ENCODE measurements at places on chromosomes 7 and 10. TPM values are rescaled to one million over a fixed set of nuclear protein-coding genes. Genes with fewer than 3 reads are reported as not detected.

DNA sequence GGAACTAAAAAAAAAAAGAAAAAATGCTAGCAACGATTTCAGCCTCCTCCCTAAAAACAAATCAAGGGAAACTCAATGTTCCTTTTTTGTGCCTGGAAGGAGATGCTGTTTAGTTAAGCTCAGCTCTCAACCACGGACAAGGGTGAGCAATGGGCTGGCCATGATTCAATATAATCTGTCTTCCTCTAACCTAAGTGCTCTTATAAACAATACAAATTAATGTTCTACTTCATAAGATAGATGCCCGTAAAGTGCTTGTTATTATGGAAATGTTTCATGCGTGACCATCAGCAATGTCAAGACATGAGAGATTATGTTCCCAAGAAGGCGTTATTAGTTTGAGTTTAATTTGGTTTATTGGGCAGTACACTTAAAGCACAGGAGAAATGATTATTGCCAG is 320.3 kb downstream of the SFMBT2 start:
- no peak overlapping the region for H3K4me3 ChIP-seq
- no peak overlapping the region for H3K27ac ChIP-seq
- no peaks in the 10 kb centered on the region for H3K36me3 ChIP-seq
- no peak for DNase-seq

DNA sequence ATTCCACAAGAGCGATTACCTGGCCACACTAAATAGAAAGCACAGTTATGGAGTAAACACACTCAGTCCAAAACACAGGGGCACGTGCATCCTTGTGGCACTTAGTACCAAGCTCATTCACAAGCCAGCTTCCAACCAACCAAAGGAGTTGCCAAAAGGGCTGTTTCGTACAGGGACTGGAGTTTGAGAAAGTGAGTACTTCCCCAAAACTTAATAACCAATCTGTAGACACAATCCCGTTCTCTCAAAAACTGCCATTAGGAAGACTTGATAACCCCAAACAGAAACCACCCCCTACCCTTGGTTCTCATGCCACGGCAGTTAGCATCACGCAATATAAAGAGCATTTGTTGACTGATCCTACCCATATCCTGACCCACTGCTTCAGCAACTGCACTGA is 166.2 kb upstream of the ASAH2 start:
- peak overlapping the region; percentile 82 for H3K27ac ChIP-seq
- H3K4me3 ChIP-seq, result peak overlapping the region; percentile 76
- no peak for DNase-seq
- H3K4me1 ChIP-seq, result peaks cover 70% of the 10 kb centered on the region
- no peaks in the 10 kb centered on the region for H3K36me3 ChIP-seq

Gene ENTPD1
- total RNA-seq, result 7.7 TPM

Gene HGF
- 2.3 TPM for total RNA-seq

DNA sequence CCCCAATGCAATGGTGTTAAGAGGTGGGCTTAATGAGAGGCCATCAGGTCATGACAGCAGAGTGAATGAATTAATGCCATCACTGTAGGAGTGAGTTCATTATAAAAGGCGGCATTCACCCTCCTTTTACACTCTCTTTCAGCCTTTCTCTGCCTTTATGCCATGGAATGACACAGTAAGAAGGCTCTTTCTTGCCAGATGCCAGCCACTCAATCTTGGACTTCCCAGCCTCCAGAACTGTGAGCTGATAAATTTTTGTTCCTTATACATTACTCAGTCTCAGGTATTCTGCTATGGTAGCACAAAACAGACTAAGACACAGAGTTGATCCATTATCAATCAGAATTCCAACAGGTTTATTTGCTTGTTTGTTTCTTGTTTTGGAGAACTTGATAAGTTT is 3.2 kb downstream of the TCAF1 start:
- peaks cover 34% of the 10 kb centered on the region for H3K4me1 ChIP-seq
- no peak overlapping the region for H3K4me3 ChIP-seq
- H3K27ac ChIP-seq, result no peak overlapping the region
- H3K36me3 ChIP-seq, result no peaks in the 10 kb centered on the region
- no peak for DNase-seq

- no peak for DNase-seq
- H3K27ac ChIP-seq, result no peak overlapping the region
- H3K4me3 ChIP-seq, result no peak overlapping the region
These were observed 73.4 kb downstream of the SRPK2 start for GRCh38 chr7:105315357-105315756.

Gene DHX32
- 46.4 TPM for total RNA-seq

Gene PAX4
- not detected for total RNA-seq

GRCh38 chr7:30201161-30201666 is 66.4 kb downstream of the MTURN start:
- H3K4me1 ChIP-seq, result peaks cover 5% of the 10 kb centered on the region
- DNase-seq, result no peak
- H3K27me3 ChIP-seq, result no peaks in the 10 kb centered on the region
- H3K36me3 ChIP-seq, result no peaks in the 10 kb centered on the region

DNA sequence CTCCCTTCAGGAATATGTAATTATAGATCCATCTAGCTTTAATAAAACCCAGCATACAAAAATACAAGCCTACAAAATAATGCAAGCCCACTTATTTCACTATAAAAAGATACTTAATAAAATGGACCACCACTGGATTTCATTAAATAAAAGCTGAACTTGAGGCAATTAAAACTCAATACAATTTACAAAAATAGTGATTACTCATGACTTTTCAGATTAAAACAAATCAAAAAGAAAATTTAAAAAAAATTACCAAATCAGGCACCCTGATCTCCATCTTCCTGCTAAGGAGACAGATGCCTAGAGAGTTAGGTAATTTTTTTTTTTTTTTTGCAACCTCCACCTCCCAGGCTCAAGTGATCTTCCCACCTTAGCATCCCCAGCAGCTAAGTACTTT is 41.8 kb downstream of the PRTFDC1 start:
- H3K27ac ChIP-seq, result no peak overlapping the region
- H3K4me3 ChIP-seq, result no peak overlapping the region

DNA sequence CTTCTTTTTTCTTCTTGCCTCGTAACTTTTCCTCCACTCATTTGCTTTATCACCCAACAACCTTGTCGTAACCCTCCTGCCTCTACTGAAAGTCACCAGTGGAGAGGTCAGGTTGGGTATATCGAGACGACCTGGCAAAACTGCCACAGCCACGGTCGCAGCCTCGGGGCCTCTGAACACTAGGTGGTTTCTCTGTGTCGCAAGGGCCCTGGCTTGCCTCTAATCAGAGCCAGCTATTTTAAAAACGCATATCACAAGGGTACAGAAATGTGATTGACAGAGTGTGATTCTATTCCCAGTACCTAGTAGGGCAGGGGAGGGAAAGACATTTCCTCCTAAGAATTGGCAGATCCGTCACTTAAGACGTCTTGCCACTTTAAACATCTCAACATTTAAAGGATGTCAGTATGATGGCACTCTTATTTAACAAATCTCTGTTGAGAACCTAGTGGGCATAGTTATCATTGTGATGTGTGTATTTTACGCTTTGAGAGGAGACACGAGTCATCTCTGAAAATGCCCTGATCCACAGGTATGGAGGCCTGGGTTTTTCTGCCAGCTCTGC is 197.5 kb downstream of the ARHGAP21 start:
- peak overlapping the region; percentile 87 for H3K27ac ChIP-seq
- DNase-seq, result peak; percentile 41
- peaks cover 30% of the 10 kb centered on the region for H3K4me1 ChIP-seq
- H3K27me3 ChIP-seq, result no peaks in the 10 kb centered on the region
- no peak overlapping the region for H3K4me3 ChIP-seq

- no peak for DNase-seq
- H3K4me3 ChIP-seq, result no peak overlapping the region
- no peaks in the 10 kb centered on the region for H3K27me3 ChIP-seq
These were observed 299.1 kb downstream of the LHFPL3 start for GRCh38 chr7:104627516-104627915.

- DNase-seq, result no peak
- no peaks in the 10 kb centered on the region for H3K36me3 ChIP-seq
- no peaks in the 10 kb centered on the region for H3K4me1 ChIP-seq
- no peak overlapping the region for H3K4me3 ChIP-seq
These were observed 64.9 kb downstream of the NPTX2 start for GRCh38 chr7:98681951-98682350.

- H3K36me3 ChIP-seq, result no peaks in the 10 kb centered on the region
- no peak overlapping the region for H3K4me3 ChIP-seq
- DNase-seq, result no peak
- H3K27me3 ChIP-seq, result no peaks in the 10 kb centered on the region
- H3K4me1 ChIP-seq, result peaks cover 96% of the 10 kb centered on the region
These were observed 43.9 kb downstream of the GRK5 start for GRCh38 chr10:119251315-119251708.

DNA sequence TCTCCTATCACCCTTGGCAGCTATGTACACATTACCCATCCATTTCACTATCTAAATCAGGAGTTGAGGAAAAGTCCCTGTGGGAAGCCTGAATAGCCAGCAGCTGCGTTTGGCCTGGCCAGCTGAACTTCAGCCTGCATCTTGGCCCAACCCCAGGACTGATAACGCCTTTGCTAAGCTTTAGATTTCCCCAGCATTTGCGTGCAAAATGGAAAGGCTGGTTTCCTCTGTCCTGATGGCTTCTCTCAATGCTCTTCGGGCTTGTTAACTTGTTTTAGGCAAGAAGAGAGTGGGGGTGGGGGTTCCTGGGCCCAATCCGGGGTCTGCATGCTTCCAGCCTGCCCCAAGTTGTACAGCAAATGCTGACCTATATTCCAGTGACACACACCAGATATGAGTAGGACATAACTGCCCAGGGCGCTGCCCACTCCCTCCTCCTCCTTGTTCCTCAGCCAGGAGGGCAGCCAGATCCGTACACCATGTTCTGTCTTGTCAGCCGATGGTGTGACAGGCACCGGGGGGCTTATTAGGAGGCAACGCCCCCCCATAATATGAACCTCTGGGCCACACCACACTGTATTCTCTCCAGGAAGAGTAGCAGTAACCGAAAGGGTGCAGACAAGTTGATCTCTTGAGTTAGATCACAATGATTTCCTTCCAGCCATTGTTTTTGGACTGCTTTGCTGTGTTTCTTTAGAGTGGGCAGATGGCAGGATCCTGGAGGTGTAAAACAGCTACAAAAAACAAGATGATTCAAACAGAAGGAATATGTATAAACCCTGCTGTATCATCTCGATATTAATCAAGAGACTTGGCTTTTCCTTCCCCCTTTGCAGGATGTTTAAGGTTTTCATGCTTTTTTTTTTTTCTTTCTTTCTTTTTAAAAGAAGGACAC is 339.0 kb downstream of the RNLS start:
- peaks cover 57% of the 10 kb centered on the region for H3K4me1 ChIP-seq
- peak; percentile 87 for DNase-seq
- peak overlapping the region; percentile 48 for H3K4me3 ChIP-seq
- H3K27ac ChIP-seq, result peak overlapping the region; percentile 90
- no peaks in the 10 kb centered on the region for H3K27me3 ChIP-seq

Gene ESYT2
- total RNA-seq, result 41.1 TPM

Gene LBX1
- total RNA-seq, result not detected

Gene MBL2
- not detected for total RNA-seq

DNA sequence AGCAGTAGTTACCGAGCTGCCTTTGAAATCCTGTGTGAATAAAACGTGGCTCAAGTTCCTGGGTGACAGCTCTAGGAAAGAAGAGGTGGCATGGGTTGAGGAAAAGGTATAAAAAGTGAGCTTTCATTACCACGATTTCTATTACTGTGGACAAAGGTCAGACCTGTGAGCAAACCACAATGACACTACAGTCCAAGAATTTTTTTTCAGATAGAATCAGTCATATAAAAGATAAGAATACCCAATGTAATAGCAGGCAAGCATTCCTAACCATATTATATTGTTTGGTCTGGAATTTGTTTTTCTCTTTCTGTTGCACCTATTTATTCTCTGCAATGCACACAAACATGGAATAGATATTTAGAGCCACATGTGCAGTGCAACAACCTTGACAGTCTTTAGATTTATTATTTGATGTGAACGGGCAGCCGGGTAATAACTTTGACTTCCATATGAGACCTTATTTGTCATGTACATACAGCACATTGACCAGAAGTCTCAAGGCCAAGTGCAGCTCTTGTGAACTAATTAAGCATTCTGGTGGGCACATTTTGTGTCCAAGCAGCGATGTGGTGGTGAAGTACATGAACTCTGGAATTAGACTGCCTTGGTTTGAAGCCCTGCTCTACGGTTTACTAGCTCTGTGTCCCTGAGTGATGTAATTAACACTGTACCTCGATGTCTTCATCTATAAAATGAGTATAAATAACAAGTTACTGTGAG is 156.8 kb downstream of the NRCAM start:
- DNase-seq, result no peak
- no peak overlapping the region for H3K27ac ChIP-seq
- no peaks in the 10 kb centered on the region for H3K36me3 ChIP-seq
- H3K4me1 ChIP-seq, result no peaks in the 10 kb centered on the region

DNA sequence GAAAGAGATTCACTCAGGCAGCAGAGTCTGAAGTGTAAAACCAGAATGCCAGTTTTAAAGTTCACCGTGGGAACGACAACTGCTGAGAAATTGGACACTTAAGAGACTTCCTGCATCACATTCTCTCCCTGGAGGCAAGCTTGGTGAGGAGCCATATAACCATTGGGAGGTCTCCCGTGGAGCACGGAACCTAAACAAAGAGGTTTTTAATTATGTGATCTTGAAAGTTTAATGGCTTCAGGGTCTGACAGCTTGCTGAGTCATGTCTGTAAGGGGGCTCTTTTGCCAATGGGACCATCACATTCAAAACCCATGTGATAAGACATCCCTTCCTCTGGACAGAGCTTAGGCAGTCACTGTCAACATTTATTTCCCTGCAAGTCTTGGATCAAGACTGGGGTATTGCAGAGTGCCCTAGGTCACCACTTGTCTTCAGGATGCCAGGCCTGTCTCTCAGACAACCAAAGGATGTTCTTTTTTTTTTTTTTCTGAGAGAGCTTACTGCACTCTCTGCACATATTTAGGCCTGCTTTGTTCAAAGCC is 674.4 kb downstream of the TYW1 start:
- no peak overlapping the region for H3K27ac ChIP-seq
- H3K27me3 ChIP-seq, result peaks cover 13% of the 10 kb centered on the region
- H3K36me3 ChIP-seq, result no peaks in the 10 kb centered on the region
- no peaks in the 10 kb centered on the region for H3K4me1 ChIP-seq

GRCh38 chr7:139777133-139777891 is 486 bp downstream of the HIPK2 start:
- H3K4me3 ChIP-seq, result peak overlapping the region; percentile 93
- H3K4me1 ChIP-seq, result peaks cover 55% of the 10 kb centered on the region
- peak overlapping the region; percentile 94 for H3K27ac ChIP-seq
- peak; percentile 52 for DNase-seq

GRCh38 chr10:64040781-64041180 is 519.6 kb downstream of the REEP3 start:
- no peaks in the 10 kb centered on the region for H3K36me3 ChIP-seq
- peaks cover 35% of the 10 kb centered on the region for H3K27me3 ChIP-seq
- H3K27ac ChIP-seq, result no peak overlapping the region
- peaks cover 17% of the 10 kb centered on the region for H3K4me1 ChIP-seq
- DNase-seq, result no peak

Gene STOX1
- total RNA-seq, result 0.33 TPM

- H3K27me3 ChIP-seq, result no peaks in the 10 kb centered on the region
- no peaks in the 10 kb centered on the region for H3K36me3 ChIP-seq
- no peak overlapping the region for H3K4me3 ChIP-seq
- no peaks in the 10 kb centered on the region for H3K4me1 ChIP-seq
- DNase-seq, result no peak
- no peak overlapping the region for H3K27ac ChIP-seq
These were observed 223.1 kb downstream of the REEP3 start for GRCh38 chr10:63744060-63744941.

Gene AGAP9
- total RNA-seq, result 1.6 TPM

GRCh38 chr10:97332591-97333350 is 1.8 kb downstream of the FRAT2 start:
- peak overlapping the region; percentile 88 for H3K4me3 ChIP-seq
- H3K27ac ChIP-seq, result peak overlapping the region; percentile 97
- no peaks in the 10 kb centered on the region for H3K27me3 ChIP-seq
- H3K4me1 ChIP-seq, result peaks cover 94% of the 10 kb centered on the region
- DNase-seq, result no peak

Gene NUTM2B
- 0.52 TPM for total RNA-seq

Gene GRM8
- 0.69 TPM for total RNA-seq
